ENCODE measurements at places on chromosomes 16 and 17. TPM values are rescaled to one million over a fixed set of nuclear protein-coding genes. Genes with fewer than 3 reads are reported as not detected.

- DNase-seq, result no peak
These were observed 69.0 kb downstream of the RAP1GAP2 start for GRCh38 chr17:2865228-2865627.

DNA sequence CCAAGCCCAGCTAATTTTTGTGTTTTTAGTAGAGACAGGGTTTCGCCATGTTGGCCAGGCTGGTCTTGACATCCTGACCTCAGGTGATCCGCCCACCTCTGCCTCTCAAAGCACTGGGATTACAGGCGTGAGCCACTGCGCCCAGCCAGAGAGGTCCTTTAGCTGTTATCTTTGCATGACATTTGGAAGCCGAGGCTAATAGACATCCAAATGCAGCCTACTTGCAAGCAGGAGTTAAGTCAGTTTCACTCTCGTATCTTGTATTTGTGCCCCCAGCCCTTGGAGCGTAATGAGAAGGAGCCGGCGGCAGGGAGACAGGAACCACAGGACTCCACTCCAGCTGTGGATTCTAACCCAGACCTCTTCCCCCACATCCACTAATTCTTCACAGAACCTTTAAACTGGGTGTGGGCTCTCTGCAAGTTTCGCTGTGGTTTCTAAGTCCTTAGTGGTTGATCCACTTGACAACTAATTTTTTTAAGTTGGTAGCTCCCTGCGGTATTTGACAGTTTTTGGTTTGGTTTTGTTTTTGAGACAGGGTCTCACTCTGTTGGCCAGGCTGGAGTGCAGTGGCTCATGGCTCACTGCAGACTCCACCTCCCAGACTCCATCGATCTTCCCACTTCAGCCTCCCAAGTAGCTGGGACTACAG lies 3.1 kb upstream of the CYTH1 start:
- DNase-seq, result no peak

- DNase-seq, result no peak
These were observed 32.9 kb downstream of the CFAP20 start for GRCh38 chr16:58096249-58096648.

GRCh38 chr17:81583589-81584342 lies 31.6 kb upstream of the FAAP100 start:
- DNase-seq, result no peak

DNA sequence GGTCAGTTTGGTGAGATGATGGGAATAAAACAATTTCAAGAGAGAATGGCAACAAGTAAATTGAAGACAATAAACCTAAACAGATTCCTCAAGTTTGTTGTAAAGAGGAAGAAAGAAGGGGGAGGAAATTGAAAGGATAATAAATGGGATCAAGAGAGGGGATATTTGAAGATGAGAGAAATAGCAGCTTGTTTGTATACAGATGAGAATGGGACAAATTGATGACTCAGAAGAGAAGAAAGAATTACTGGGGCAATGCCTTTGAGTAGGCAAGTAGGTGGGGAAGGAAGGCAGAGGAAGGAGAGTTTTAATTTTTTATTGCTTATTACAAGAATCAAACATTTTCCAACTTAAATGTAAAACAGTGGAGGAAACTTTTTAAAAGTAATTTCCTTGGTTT lies 98.3 kb downstream of the CHD9 start:
- DNase-seq, result no peak

GRCh38 chr17:79562192-79562930 lies 48.5 kb downstream of the RBFOX3 start:
- DNase-seq, result no peak

GRCh38 chr16:69323415-69323814 lies 7.0 kb downstream of the PDF start:
- DNase-seq, result no peak

DNA sequence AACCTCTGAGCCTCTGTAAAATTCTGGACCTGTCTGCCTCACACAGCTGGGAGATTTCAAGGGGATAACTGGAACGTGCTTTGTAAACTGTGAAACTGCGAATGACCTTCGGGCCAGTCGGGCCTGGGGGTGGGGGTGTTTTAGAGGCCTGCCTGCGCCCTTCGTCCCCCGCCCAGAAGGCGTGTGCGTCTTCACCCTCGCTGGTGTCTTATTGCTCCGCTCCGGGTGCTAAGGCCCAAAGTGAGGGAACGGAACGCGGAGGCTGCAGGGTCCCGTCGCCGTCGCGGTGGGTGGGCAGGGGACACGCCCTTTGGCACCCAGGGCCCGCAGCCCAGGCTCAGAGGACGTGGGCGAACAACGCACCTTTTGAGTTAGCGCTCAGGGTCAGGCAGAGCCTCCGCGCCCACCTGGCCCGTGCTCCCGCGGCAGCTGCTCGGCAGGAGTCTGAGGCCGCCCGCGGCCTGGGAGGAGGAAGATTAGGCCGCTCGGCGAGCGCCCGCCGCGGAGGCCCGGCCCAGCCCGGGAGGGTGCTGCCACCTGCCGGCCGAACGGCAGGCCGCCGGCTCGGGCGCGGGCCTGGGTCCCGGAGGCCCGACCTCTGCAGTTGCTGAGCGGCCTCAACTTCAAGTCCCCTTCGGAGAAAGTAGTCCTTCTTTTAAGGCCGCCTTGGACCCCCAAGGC lies 29.7 kb downstream of the DCAKD start:
- peak; percentile 67 for DNase-seq

DNA sequence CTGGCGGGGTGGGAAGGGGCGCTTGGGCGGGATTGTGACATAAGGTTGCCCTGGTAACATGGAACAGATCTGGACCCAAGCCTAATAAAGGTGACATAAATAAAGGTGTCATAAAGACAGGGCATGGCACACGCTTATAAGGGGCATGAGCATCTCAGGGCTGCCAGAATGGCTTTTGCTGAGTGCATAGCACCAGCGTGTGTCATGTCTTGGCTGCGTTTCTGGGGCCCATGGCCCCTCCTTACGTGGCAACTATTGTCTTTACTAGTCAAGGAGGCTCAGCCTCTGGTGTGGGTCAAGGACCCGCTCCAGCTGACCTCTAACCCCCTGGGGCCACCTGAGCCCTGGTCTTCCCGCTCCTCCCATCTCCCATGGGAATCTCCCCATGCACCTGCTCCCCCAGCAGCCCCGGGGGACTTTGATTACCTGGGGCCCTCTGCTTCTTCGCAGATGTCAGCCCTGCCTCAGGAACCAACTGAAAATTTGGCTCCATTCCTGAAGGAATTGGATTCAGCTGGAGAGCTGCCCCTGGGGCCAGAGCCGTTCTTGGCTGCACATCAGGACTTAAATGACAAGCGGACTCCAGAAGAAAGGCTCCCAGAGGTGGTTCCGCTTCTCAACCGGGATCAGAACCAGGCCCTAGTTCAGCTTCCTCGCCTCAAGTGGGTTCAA lies 13.9 kb downstream of the LRRC37B start:
- no peak for DNase-seq

GRCh38 chr17:14289162-14289561 lies 11.7 kb upstream of the HS3ST3B1 start:
- no peak for DNase-seq

DNA sequence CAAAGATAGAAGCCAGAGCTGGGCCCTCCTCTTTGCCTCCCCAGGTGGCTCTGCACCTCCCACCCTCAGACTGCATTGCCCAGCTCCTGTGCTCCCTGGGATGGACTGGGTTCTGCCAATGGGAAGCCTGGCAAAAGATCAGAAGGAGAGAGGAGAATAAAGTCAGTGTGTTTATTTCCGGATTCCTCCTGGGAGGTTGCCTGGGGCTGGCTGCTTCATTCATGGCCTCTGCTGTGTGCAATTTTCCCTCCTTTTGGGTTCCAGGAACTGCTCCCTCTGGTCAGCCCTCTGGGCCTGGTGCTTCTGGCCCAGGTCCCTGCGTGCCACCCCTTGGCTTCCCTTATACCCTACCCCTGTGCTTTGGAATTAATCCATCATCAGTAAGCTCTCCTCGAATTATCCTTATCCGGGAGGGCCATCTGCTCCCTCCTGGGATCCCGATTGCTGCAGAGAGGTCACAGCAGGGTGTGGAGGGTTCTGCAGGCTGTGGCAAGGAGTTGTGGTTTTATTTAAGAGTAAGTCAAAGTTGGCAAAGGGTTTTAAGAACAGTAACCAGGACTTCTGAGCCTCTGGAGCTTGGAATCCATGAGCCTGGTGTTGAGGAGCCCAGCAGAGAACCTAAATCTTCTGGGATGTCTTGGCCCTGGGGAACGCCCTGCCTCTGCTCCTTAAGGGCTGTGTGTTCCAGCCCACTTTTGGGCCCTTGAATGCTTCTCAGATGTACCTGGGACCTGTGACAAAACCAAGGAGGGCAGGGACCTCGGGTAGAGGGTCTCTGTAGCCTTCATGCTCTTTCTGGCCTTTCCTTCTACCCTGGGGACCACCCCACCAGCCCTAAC lies 8.2 kb upstream of the MMP2 start:
- DNase-seq, result no peak

DNA sequence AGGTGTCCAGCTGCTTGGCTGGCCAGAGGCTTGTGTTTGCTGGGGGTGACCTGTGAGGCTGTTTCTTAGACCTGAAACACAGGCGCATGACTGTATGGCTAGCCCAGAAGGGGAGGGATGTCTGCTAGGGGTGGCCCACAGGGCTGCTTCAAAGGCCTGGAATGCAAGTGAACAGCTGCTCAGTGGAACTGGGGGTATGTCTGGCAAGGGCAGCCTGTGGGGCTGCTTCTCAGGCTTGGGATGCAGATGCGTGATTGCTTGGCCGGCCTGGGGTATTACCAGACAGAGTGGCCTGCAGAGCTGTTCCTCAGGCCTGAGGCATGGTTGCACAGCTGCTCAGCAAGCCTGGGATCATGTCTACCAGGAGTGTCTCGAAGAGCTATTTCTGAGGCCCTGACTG lies 20.5 kb downstream of the TANC2 start:
- no peak for DNase-seq

DNA sequence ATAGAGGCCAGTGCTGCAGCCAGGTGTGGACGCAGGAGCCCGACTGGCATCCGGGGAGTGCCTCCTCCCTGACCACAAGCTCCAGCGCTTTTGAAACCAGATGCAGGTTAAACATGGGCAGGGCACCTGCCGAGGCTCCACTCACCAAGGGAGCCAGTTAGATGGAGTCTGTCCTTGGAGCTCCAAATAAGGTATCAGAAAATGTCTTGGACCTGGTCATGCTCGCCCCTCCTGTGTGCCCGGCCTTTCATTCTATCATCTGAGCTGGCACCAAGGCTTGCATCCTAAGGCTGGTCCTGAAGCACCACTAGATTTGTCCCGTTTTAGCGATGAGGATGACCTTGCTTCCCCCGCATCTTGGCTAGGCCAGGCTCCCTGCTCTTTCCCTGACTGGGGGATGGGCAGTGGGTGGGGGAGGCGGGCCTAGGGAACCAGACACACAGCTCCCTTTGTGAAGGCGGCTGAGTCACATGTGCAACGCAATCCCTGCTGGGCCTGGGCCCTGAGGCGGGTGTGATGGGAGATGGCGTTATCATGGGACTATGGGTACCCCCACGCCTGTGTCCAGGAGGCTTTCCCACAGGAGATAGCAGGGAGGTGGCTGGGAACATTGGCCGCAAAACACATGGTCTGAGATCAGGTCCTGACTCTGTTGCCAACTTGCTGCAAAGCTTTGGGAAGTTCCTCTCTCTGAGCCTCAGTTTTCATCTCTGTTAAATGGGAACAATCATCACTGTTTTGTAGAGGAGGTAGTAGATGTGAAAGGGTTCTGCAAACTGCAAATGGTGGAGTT lies 5.0 kb upstream of the ADGRG1 start:
- DNase-seq, result no peak

DNA sequence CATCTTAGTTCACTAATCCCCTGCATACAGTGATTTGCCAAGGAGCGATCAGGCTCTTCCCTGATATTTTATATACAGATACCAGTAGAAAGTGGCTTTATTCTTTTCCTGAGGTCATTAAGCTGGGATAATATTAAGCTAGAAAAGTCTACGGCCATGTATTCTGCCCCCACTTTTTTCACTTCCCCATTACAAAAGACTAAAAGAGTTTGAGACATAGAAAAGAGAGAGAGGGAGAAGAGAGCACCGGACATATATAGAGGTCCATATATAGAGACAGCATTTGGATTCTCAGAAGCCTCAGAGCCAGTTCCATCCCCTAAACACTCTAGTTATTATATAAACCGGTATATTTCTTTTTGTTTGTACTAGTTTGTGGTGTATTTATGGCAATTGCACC lies 166.5 kb upstream of the ANKFN1 start:
- DNase-seq, result no peak

DNA sequence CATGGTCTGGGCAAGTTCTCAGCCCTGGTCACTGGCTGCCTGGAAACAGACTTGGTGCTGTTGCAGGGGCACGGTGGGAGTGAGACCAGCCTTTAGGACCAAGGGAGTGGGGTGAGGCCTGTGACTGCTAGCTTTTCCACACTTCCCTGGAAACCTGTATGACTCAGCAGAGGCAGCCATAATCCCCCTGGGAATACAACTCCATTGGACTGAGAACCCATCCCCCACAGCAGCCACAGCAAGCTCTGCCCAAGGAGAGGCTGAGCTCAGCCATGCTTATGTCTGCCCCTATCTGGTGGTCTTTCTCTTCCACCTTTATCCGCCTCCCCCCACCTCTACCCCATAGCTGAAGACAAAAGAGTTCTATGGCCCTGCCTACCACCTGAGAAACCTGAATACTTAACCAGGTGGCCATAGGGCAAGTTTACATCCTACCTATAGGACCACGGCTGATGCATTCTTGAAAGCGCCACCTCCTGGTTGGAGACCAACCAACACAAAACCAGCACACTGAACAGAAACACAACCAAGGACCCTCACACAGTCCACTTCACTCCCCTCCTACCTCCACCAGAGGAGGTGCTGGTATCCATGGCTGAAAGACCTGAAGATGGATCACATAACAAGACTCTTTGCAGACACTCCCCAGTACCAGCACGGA lies 816.2 kb upstream of the SOX9 start:
- DNase-seq, result no peak

Gene NPIPA7
- total RNA-seq, result 3.2 TPM

Gene PIK3R5
- 2.7 TPM for total RNA-seq

Gene MYH1
- total RNA-seq, result 0.14 TPM

Gene PRRT2
- 2.1 TPM for total RNA-seq

Gene ABI3
- total RNA-seq, result 4.9 TPM

Gene MT1M
- 3.1 TPM for total RNA-seq

Gene MAP3K14
- 14.8 TPM for total RNA-seq

Gene CES4A
- 11.0 TPM for total RNA-seq

Gene TEX14
- total RNA-seq, result 0.19 TPM

Gene CCL18
- 1.1 TPM for total RNA-seq

Measured in left ventricle myocardium inferior (tissue), 1 donor.